HuH-7 (cell line): ENCODE measurements at places on chromosomes 16 and 17.

DNA sequence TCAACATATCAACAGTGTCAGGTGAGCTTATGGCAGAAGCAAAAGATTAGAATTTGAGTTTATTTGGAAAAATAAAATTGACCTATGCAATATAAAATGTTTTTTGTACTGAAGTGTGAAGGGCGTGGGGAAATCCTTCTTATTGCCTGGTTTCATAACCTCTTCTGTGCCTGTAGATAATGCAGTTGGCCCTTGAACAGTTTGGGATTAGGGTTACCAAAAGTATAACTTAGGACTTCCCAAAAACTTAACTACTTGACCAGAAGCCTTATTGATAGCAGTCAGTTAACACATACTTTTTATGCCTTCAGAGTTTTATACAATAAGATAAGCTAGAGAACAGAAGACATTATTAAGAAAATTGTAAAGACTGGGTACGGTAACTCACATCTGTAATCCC is 66.0 kb downstream of the TMC6 start:
- no peak for DNase-seq

DNA sequence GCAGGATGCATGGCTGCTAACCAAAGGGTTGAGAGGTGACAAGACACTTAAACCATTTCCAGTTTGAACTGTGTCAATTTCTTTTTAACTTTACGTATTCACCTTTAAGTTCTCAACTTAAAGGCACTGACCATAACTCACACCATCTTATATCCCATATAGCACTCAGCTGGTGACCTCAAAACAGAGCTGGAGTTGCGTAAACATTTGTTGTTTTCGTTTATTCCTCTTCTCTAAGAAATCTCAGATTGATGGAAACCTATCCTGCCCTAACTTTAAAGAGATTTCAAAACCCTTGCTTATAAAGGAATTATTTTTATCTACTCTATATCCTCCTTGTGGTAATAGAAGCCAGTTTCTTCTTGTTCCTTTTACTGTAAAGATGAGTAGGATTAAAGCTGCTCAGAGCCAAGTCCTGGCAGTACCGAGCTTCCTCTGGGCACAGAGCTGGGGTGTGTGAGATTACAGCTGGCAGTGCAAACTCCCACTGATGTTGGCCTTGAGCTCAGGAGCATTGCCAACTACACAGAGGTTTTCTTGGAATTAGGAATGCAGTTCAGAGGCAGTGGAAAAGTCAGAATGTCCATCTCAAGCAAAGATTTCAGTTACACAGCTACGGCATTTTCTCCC is 1.3 kb downstream of the KCTD2 start:
- no peak for DNase-seq

GRCh38 chr17:79065105-79065670 is 9.4 kb upstream of the ENGASE start:
- DNase-seq: no peak

- no peak for DNase-seq
These were observed 3.3 kb upstream of the ABCC3 start for GRCh38 chr17:50631195-50631907.

DNA sequence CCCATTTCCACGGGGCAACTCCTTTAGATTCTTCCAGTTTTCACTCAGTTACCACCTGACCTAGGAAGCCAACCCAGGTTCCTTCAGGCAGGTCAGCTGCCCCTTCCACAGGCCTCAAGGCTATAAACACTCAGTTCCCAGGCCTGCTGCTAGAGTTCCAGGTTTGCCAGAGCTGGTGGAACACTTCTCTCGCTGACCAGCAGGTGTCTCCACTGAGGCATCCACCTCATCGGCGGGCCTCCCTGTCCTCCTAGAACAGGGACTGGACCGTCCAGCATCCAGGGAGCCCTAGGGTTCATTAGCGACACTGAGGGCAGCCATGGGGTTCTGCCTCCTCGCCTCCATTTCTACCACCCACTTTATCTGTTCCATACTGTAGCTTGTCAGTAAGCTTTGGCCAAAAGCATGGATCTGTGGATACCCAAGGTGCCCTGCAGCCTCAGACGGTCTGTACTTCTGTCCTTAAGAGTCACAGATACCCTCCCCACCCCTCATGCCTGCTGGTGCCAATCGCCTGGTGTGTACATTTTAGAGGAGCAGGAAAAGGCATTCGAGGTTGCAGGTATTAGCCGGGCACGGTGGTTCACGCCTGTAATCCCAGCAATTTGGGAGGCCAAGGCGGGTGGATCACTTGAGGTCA is 29.0 kb downstream of the PIMREG start:
- peak; percentile 90 for DNase-seq

DNA sequence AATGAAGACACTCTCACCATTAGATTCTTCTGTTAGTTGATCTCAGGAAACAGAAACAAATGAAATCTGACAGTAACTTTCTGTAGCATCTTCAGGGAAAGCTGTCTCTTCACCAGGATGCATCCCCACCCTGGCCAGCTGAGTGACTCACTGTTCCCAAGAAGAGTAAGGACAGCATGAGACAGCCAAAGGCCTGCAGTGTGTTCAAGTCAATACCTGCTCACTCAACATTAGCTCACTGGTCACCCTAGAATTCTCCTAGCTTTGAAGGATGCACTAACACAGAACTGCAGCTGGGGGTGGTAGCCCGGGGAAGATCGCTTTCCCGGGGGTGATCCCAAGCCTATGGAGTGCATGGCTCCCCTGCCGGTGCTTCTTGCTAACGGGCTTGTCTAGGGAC is 28.2 kb upstream of the CLEC18B start:
- no peak for DNase-seq
